ENCODE measurements at places on chromosomes 2 and 18. TPM values are rescaled to one million over a fixed set of nuclear protein-coding genes. Genes with fewer than 3 reads are reported as not detected.

Gene ERFE
- 0.44 TPM for total RNA-seq

Gene KLHL41
- 0.40 TPM for total RNA-seq

Gene SERPINB13
- total RNA-seq = 281 TPM

Gene SLC9A4
- total RNA-seq = 0.08 TPM

Gene ZNF804A
- total RNA-seq = not detected

Measured in esophagus mucosa (tissue), 1 donor.